ENCODE measurements at places on chromosomes 3 and 15.
A peak's percentile ranks its signal among the peaks of the same experiment; 100 is the strongest.

DNA sequence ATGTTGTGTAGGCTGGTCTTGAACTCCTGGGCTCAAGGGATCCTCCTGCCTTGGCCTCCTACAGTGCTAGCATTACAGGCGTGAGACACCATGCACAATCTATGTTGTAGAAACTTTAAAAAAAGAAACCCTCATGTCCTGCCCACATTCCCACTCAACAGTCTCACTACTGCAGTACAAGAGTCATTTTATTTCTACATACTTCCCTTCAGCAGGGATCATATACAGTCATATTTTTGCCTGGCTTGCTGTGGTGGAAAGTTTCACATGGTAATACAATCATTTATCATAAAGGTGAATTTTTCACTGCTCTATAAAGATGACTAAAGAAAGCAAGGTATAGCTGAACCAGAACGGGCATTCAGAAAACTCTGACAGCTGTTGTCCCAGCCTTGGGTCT is 53.8 kb upstream of the PIK3CB start:
- DNase-seq = no peak

- DNase-seq = peak; percentile 16
Observed at GRCh38 chr15:93035953-93036810, 52.8 kb downstream of the RGMA start.

DNA sequence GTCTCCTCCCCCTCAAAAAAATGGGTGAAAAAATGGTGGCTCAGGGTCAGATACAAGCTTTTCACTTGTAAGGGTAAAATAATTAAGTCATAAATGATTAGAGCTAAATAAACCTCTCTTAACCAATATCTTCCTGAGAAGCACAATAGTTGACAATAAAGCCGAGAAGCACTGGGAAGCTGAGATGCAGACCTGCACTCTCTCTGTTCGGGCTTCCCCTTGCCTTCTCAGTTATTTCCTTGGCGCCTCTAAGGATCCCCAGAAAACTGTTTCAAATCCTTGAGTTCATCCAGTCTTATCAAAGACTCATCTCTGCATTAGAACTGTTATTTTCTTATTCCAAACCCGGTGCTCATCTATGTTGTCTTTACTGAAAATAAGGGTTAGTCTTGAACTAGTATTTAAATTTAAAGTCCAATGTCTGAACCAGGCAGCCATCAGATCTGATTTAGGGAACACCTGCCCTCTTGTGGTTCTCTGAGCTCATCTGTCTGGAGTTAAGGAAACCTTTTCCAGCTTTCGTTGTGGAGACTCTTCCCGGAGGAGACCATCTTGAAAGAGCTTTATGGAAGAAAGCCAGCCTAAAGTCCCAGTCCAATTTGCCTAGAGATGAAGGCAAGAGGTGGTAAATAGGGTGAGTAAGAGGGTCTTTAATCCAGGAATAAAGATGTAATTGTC is 256.4 kb upstream of the MCTP2 start:
- peak; percentile 19 for DNase-seq

DNA sequence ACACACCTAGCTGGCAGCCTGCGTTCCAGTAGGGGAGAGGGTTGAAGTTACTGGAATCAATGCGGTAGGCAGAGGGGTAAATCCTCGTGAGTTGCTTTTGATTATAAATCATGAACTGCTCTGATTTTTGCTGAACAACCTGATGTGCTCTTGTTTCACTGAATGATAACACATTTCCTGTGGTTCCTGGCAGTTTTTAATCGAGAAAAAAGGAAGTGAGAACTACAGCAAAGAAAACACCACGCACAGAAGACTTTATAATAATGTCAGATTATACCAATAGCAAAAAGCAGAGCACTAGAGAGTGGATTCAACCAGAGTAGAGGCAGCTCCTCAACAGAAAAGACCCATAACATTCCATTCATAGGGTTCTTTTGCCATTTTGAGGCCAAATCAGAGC is 200.8 kb upstream of the STRIT1 start:
- DNase-seq = no peak

GRCh38 chr3:158571969-158572765 is 1.2 kb downstream of the MLF1 start:
- DNase-seq = no peak

GRCh38 chr15:80931721-80932512 is 57.7 kb downstream of the MESD start:
- no peak for DNase-seq

DNA sequence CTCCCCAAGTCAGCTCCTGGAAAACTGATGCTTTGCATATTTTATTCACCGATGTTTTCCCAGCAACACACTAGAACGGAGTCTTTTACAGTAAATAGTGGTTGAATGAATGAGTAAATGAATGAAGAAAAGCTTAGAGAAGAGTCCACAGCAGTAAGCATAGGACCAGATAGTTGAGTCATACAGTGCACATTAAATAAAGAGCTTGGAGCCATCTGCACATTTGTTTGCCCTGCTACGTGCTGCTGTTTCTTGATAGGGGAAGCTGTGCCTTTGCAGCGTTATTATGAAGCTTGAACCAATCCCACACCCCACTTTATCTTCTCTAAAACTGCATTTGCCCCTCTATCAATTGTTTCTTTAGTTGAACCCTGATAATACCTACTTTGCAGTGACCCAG is 1.2 kb downstream of the FAM98B start:
- no peak for DNase-seq

DNA sequence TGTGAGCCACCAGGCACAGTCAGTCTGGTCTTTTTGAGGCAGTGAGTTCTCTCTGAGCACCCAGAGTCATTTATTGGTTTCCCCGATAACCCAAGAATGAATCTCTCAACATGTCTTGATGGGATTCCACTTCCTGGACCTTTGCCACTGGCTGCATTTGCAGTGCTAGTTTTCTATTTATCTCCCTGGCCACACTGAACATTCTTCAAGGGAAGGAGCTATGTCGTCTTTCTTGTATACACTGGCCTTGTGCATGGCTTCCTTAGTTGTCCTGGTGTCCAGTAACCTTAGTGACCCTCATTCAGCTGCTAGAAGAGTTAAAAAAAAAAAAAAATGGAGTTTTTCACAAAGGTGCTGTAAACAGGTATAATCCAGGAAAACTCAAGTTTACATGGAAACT is 64.9 kb upstream of the CMTM7 start:
- DNase-seq = no peak

DNA sequence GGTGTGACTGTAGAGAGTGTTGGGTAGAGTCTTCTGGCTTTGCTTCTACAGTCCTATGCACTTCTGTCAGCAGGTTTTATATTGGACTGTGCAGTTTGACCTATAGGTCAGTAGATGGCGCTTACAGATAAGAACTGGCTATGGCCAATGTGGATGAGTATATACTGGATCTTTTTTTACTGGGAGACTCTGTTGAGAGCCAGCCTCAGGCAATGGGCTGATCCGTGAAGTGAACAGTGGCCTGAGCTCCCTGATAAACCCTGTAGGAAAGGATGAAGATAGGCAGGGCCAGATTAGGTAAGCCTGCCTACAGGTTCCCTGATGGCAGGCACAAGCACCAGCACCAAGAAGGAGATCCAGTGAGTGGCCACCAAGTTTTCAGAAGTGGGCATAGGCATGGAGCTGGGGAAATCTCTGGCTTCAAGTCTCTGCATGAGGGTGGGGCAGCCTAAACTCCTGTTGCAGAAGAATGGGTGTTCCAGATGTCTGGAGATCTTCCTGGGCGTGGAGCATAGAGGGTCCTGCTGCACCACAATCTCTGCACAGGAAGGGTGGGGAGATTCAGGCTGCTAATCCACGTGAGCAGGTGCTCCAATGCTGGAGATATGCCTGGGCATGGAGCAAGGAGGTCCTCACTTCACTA is 326.0 kb upstream of the SGO1 start:
- DNase-seq = peak; percentile 58

DNA sequence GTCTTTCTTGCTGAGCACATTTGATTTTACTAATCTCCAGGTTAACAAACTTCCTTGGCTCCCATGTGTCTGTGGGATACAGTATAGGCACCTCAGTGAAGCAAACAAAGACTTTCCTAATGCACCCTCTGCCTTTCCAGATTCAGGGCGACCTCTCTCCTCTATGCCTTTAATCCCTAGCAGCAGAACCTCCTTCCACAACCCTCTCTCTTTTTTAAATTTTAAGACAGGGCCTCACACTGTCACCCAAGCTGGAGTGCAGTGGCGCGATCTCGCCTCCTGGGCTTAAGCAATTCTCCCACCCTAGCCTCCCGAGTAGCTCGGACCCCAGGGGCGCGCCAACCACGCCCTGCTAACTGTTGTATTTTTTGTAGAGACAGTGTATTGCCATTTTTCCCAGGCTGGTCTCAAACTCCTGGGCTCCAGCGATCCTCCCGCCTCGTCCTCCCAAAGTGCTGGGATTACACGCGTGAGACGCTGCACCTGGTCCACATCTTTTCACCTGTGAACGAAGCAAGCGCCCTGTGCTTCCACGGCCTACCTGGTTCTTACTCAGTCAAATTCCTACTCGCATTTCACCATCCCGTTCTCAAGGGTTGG is 1.7 kb upstream of the HACD3 start:
- DNase-seq = no peak

DNA sequence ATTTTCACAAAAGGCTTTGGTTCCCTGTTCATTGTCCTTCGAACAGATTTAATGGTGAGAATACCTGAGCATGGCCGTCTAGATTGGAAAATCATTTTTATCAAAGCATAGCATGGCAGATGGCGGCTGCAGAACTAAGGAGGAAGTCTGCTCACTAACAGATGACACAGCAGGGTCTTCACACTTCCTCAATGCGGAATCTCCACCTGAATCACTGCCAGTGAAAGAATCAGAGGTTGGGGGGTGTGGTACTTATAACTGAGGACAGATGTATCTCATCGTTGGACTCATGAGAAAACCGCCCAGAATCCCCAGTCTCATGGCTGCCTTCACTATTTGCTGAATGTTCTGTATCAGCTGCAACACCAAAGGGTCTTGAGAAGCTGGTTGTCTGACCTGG is 31.6 kb upstream of the PYGO1 start:
- DNase-seq = no peak

DNA sequence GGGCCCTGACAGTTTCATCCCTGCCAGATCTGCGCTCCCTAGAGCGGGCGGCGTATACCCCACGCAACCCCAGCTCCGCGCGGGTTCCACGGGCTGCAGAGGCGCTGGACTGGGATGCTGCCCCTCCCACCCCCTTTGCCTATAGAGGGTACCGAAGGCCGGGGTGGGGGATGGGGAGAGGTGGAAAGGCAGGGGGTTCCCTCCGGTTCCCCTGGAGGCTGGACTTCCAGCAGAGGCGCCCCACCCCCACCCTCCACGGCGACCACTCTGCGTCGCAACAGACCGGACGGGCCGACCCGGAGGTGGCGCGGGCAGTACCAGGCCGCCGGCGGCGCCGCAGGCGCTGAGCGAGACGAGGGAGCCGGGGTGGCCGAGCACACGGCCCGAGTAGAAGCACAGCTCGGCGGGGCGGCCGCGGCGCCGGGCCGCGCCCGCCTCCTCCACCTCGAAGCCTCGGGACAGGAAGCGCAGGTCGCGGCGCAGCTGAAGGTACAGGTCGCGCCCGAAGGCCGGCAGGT is 995 bp downstream of the ADAMTS17 start:
- DNase-seq = peak; percentile 16

DNA sequence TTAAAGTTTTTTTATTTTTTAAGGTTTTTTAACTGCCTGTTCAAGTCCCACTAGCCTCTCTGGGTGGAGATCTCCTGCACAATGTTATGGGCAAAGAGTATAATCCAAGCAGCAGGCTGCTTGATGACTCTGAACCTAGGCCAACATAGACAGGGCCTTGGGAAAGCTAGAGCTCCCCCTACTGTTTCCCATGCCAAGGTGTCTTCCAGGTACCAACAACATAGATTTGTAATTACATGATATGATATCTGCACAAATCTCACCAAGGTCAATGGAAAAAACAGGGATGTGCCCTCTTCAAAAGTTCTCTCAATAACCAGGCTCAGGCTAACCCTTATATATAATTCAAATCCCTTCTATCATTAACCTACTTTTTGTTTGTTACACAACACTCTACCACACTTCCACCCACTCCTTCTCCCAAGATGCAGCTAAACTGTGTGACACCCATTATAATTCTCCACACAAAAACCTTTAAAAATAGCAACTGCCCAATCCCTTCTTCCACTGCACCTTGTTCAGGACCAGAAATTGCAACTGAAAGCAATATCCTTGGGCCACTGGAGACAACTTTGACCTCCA is 43.8 kb downstream of the RBM15B start:
- peak; percentile 25 for DNase-seq

GRCh38 chr3:138078096-138078495 is 37.3 kb downstream of the DZIP1L start:
- no peak for DNase-seq

DNA sequence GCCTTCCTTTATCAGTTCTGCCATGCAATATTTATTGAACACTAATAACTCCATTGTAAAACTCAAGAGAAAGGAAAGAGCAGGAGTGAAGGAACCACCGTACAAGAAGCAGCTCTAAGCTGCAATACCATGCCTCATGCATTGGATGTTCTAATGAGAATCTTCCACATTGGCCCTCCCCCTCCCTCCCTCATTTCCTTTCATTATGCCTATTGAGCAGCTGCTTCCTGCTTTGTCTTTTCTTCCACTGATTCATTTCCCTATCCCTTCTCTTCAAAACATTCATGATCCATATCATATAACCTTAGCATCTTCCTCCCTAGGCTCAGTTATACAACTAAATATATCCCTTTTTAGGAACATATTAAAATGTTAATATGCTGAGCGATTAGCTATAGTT is 698.7 kb upstream of the GOLIM4 start:
- no peak for DNase-seq

GRCh38 chr15:32852771-32853170 is 135.0 kb downstream of the GREM1 start:
- no peak for DNase-seq

- DNase-seq = no peak
Observed at GRCh38 chr3:113051787-113052186, 61.0 kb downstream of the GTPBP8 start.

DNA sequence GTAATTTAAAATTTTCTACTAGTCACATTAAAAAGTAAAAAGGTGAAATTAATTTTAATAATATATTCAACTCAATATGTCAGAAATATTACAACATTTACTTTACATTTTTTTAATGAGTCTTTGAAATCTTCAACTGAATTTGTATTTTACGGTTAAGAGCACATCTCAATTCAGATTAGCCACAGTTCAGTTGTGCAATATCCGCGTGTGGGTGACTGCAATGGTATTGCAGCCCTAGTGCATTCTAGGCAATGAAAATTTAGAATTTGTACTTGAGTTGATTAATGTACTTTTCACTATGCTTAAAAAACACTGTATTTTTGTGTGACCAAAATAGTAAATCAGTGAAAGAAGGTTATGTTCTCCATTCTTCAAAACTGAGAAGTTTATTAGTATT is 57.3 kb downstream of the CEP63 start:
- no peak for DNase-seq

DNA sequence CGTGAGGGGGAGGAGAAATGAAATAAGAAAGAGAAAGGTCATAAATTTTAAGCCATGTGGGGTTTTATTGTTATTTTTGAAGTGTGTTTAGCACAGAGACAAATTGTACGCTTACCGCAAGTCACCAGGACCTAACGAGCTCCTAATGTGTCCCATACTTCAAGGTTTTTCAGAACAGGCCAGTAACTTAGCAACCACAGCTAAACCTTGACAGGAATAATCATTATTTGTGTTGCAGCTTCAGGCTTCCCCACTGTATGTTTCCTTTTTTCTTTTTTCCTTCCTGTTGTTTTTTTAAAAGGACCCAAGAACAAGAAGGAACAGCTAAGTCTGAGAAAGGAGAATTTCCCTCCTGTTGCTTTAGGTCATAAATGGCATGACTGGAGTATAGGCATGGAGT is 160.8 kb downstream of the TUSC7 start:
- no peak for DNase-seq

- DNase-seq = no peak
Observed at GRCh38 chr3:123952844-123953520, 8.0 kb downstream of the CCDC14 start.

- DNase-seq = no peak
Observed at GRCh38 chr3:94132777-94133176, 69.9 kb downstream of the NSUN3 start.

Data from NCI-H1105 treated with DMSO at 0.1 percent for 48 hours (cell line).